SJCRH30 (cell line): ENCODE measurements at places on chromosomes 16 and 17.
A peak's percentile ranks its signal among the peaks of the same experiment; 100 is the strongest.

GRCh38 chr17:39772987-39773934 lies 35.5 kb downstream of the GRB7 start:
- DNase-seq: no peak

DNA sequence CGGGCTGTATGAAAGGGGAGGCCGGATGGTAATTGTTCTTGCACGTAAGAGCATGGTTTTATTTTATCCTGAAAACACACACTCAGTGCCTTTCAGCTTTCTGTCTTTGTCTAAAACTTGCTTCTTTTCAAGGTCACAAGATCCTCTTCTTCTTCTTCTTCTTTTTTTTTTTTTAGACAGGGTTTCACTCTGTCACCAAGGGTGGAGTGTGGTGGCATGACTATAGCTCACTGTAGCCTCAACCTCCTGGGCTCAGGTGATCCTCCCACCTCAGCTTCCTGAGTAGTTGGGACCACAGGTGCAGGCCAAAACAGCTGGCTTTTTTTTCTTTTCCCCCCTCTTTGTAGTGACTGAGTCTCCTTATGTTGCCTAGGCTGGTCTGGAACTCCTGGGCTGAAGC lies 15.9 kb upstream of the ZNF629 start:
- no peak for DNase-seq

- no peak for DNase-seq
These were observed 72.5 kb upstream of the AXIN2 start for GRCh38 chr17:65633988-65634387.

GRCh38 chr17:75331671-75332070 lies 42.4 kb upstream of the SLC25A19 start:
- no peak for DNase-seq

DNA sequence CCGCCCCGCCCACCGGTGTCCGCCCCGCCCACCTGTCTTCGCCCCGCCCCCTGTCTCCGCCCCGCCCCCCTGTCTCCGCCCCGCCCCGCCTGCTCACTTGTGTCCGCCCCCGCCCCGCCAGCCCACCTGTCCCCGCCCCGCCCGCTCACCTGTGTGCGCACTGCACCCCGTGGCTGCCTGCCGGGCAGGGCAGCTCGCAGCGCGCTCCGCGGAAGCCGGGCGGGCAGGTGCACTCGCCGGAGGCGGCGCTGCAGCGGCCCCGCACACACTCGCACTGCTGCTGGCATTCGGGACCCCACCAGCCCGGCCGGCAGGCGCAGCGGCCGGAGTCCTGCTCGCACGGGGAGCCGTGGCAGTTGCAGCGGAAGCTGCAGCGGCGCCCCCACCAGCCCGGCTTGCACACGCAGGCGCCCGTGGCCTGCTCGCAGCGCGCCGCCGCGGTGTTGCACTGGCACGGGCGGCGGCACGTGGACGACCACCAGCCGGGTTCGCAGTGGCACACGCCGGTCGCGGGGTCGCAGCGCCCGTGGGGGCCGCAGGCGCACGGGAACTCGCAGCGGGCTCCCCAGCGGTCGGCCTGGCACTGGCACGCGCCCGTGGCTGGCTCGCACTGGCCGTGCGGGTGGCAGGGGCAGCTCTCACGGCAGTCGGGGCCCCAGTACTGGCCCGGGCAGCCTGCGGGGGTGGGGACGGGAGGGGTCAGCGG lies 2.1 kb downstream of the SCARF1 start:
- DNase-seq: no peak

- DNase-seq: peak; percentile 78
These were observed 27.1 kb downstream of the CDH13 start for GRCh38 chr16:82653550-82654511.

GRCh38 chr17:32671896-32672295 lies 185.1 kb downstream of the CDK5R1 start:
- DNase-seq: no peak

- no peak for DNase-seq
These were observed 4.9 kb upstream of the SOX9 start for GRCh38 chr17:72115781-72116525.

DNA sequence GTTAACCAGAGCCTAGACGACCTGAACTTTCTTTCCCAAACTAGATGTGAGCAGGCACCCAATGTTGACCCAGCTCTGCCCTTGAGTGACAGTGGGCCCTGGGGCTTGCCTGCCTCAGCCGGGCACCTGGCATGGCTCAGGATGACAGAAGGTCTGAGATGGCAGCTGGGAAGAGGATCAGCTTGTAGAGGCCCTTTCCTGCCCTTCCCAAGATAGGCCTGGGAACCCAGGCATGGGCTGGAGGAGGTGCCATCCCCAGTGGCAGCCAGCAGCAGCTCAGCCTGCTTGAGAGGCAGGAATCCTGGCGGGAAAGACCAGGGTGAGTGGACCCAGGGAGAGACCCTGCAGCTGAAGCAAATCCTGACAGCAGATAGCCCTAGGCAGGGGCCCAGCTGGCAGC lies 59.1 kb downstream of the PIPOX start:
- peak; percentile 49 for DNase-seq

GRCh38 chr16:11562411-11562810 lies 24.3 kb downstream of the LITAF start:
- peak; percentile 12 for DNase-seq

DNA sequence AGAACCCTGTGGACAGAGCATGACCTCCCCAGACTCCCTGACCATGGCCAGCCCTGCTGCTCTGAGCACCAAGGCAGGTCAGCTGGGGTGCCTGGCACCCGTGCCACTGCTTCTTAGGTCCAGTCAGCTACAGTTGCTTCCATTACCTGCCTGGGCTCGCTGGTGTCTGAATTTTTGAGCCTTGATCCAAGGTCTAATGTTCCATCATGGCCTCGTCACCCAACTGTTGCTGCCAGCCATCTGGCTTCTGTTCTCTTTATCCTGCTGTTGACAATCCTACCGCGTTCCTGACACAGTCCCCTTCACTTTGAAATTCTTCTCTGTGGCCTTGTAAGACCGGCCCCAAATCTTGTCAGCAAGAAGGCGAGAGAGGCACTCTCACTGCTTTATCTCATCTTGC lies 16.7 kb downstream of the GLYR1 start:
- DNase-seq: no peak

GRCh38 chr16:88017587-88018101 lies 66.4 kb downstream of the BANP start:
- no peak for DNase-seq

DNA sequence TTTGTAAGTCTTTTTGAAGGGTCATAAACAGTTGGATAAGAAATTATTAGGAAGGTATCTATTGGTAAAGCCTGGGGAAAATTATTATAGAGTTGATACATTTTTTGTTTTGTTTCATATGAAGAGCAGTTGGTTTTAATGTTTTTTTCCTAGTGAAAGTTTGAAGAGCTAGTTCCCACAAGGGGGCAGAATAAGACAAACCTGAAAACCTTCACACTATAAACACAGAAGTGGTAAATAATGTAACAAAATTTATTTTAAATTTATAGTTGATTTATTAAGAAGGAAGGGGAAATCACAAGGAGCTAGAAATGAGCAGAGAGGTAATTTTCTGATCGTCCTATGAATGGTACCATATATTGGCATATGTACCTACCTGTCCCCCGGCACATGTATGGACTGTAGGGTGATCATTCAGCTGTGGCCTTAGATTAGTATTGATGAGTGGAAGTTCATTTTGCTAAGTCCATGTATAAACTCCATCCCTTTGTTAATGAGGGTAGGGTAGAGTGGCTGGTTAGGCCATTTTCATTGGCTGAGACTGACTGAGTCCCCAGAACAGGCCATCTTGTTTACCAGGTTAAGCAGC lies 116.3 kb downstream of the TANC2 start:
- peak; percentile 62 for DNase-seq

DNA sequence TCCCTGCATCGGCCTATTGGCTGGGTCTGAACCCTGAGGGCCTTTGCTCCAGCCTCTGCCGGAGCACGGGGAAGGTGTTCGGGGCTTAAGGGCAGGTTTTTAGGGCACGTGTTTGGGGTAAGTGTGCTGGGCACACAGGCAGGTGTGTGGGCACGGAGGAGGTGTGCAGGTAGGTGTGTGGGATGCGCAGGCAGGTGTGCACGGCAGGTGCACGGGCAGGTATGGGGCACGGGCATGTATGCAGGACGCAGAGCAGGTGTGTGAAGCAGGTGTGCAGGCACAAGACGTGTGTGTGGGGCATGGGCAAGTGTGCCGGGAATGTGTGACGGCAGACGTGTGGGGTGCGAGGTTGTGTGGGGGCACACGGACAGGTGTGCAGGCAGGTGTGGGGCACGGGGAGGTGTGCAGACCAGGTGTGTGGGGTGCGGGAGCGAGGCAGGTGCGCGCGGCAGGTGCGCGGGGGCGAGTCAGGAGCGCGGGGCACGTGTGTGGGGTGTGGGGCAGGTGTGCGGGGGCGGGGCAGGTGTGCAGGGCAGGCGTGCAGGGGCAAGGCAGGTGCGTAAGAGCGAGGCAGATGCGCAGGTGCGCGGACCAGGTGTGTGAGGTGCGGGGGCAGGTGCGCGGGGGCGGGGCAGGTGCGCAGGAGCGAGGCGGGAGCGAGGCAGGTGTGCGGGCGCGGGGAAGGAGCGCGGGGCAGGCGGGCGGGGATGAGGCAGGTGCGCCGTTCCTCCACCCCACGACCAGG lies 28.6 kb upstream of the METRNL start:
- no peak for DNase-seq

DNA sequence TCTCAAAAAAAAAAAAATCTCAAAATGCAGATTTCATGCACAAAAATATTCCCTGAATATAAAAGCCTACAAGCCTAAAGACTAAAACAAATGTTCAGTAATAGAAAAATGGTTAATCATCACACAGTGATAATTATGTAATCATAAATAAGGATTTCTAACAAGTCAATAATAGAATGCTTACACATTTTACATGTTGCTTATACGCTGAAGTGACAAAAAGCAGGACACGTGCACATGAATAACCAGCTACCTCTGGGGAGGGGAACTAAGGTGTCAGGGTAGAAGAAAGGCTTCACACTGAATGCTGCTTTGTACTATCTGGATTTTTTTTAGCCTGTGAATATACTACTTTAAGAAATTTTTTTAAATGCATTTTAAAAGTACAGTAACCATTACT lies 31.1 kb downstream of the HEATR6 start:
- DNase-seq: no peak

DNA sequence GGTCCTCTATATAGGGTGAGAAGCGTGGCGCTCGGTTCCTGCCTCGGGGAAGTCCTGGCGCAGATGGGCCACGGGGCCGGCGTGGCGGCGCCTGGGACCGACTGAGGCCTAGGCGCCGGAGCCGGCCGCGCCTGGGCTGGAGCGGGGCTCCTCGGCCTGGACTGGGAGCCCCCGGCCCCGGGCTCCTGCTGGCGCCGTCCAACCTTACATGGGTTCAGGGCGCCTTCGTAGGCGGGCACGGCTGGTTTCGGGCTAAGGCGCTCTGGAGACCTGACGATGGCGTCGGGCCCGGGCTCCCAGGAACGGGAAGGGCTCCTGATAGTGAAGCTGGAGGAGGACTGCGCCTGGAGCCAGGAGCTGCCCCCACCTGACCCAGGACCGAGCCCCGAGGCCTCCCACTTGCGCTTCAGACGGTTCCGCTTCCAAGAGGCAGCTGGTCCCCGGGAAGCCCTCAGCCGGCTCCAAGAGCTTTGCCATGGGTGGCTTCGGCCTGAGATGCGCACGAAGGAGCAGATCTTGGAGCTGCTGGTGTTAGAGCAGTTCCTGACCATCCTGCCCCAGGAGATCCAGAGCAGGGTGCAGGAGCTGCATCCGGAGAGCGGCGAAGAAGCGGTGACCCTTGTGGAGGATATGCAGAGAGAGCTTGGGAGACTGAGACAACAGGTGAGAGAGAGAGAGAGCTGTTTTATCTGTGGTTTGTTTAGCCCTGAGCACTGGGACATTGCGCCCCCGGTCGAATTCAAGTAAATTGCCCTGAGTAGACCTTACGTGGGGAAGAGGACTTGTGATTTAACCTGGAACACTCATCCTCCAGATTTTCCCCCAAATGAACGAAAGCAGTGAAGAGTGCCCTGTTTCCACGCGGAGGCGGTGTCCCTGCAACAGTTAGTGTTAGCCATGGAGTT lies 504 bp downstream of the ZNF263 start:
- no peak for DNase-seq

DNA sequence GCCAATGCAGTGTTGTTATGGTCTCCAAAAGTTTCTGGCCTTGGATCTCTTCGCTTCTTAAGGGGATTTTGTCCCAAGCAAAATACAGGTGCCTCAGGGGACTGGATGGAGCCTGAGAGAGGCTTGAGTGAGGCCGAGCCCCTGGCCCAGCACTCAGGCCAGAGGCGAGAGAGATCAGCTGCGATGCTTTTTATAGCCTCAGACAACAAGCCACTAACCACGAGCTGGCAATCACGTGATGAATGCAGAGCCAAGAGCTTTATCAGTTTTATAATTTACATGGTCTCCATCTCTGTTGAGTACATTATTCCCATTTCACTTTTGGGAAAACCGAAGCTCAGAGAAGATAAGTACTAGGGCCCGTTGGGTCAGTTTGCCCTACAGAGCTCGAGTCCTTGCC lies 360.0 kb upstream of the CDH5 start:
- no peak for DNase-seq

- no peak for DNase-seq
These were observed 23.3 kb downstream of the MAP1LC3B start for GRCh38 chr16:87415441-87415840.

DNA sequence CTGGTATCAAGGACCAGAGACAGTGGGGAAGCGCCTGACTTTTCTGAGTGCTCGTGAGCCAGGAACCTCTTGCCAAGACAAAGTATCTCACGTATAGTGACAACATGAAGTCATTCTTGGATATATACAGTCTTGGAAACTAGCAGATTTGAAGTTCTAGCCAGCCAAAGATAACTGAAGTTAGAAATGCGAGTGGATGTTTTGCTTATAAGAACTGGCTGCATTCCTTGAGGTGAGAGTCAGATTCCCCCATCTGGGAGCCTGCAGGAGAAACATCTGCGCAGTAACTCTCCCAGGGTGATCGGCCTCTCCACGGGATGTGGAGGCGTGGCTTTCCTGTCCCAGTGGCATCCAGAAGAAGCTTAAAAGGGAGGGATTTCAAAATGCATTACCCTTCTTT lies 89.8 kb downstream of the SHISA6 start:
- no peak for DNase-seq

- DNase-seq: no peak
These were observed 95.7 kb downstream of the ELAC2 start for GRCh38 chr17:12922120-12922519.

DNA sequence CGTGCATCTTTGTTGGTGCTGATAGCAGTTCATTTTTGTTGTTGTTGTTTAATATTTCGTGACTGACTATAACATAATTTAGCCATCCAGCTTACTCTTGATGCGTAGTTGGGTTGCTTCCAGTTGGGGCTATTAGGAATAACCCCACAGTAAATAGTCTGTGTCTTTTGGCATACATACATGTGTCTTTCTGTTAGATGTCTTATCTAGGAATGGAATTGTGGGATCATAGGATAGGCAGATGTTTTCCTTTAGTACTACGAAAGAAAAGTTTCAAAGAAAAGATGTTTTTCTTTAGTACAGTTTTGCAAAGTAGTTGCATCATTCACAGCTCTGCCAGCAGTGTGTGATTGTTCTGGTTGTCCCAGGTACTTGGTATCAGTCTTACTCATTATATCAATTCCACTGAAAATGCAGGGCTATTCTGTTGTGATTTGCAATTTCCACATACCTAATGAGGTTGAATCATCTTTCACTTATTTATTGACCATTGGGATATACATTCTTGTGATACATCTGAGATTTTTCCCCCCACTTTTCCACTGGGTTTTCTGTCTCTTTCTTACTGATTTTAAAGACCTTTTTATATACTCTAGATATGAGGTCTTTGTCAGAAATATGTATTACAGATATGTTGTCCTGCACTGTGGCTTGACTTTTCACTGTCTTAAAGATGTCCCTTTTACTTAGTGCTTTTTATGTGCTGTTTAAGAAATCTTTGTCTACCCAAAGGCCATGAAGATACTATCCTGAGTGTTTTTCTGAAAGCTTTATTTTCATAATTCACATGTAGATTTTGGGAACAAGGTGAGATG lies 173.3 kb downstream of the MRTFB start:
- DNase-seq: no peak
